CD4-positive, alpha-beta T cell treated with Interleukin-10 for 1 hour (primary cell): ENCODE measurements at places on chromosomes 2 and 18.

DNA sequence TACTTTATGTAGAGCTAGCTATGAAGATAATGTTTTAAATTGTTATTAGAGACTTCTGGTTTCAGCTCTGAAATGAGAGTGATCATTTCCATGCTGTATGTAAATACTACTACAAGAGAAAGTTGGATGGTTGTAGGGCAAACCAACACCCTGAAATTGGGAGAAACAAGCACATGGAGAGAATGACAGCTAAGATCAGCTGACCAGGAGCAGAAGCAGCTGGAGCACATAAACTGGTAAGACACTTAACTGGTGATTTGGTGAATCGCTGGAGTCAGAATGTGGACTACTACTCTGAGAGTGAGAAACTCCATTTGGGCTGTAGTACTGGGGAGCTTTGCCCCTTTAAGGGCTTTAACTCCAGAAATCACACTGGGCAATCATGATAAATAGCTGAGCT, 226.8 kb downstream of the RND3 start:
- DNase-seq, result no peak

DNA sequence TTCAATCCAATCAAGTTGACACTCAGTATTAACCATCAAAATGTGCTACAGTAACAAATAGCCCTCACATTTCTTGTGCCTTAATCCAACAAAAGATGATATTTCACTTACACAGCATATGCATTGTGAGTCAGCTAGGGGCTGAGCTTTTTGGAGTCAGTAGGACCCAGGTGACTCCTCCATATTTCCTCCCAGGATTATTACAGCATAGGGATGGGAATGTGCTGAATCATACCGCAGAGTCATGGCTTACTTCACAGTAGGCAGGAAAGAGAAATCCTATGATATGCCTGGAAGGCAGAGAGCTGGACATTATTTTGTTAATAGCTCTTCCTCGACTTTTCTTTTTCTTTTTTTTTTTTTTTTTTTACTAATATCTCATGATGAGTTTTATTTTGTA, 153.3 kb downstream of the TMEM182 start:
- DNase-seq, result no peak

DNA sequence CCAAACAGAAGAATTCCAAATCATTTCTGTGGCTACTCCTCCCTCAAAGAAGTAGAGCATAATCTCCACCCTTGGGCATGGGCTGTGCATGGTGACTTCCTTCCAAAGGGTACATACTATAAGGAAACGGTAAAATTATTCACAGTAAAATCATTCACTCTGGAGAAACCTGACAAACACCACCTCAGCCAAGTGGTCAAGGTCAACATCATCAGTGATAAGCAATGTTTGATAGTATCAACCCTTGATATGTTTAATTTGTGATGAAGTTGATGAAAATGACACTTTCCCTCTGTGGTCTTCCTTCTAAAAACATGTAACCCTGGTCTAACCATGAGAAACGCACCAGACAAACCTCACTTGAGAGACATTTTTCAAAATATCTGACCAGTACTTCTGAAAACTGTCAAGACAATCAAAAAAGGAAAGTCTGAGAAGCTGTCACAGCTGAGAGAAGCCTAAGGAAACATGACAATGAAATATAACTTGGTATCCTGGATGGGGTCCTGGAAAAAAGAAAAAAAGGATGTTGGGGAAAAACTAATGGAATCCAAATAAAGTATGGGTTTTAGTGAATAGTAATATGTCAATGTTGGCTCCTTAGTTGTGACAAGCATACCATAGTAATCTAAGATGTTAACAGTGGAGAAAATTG, 9.4 kb upstream of the TXNDC2 start:
- no peak for DNase-seq

DNA sequence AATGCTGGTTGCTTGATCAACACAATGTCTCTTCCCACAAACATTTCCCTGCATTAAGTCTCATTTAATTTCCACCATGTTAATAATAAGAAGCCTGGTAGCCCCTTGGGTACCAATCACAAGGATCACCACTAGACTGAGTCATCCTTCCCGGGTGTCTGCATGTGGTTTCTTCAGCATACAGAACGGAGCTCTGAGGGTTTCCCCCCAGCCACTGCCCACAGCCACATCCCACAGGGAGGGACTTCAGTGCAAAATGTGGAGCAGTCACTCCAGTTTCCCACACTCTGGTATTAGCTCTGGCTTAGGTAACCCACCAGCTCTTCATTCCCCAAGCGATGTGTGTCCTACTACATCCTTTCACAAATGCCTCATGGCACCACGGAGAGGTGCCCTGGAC, 42.7 kb upstream of the POLE4 start:
- no peak for DNase-seq

DNA sequence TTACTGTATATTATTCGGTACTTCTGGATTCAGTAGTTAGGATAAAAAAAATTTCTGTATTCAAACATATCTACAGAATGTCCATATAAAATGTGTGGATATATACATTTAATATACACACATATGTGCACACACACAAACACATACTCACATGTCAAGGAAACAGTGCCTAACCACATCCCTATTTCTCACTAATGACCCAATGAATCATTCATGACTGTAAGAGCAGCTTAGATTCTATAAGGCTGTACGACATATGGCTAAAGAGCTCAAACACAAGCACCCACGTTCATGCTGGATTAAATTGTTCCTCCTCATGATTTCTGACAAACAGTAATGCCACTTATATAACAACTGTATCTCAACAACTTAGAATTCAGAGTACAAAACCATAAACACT, 457.3 kb downstream of the ADCYAP1 start:
- no peak for DNase-seq

- DNase-seq, result no peak
These were observed 85.9 kb upstream of the KLF7 start for GRCh38 chr2:207251573-207252192.

DNA sequence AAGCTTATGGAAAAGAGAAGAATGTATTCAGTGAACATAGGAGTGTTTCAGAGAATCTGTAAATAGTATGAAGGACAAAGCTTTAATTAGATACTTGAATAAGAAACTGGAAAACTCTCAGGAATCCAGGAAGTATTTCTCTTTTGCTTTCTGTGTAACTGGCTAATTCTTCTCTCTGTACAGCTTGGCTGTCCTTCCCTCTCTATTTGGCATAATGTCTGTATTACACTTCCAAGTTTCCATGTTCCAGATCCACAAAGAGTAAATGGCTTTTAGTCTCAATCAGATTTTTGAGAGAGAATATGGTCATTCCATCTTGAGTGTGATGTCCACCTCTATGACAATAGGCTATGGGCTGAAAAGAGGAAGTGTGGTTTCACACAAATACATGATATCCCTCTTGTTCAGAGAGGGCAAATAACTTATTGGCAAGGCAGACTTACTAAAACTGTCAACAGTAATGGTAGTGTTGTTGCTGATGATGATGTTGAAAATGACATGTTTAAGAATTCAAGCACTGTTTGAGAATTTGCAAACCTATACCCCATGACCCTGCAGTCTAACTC, 129.2 kb upstream of the ERBB4 start:
- DNase-seq, result no peak

GRCh38 chr18:22933966-22934423, 867 bp downstream of the RBBP8 start:
- no peak for DNase-seq

DNA sequence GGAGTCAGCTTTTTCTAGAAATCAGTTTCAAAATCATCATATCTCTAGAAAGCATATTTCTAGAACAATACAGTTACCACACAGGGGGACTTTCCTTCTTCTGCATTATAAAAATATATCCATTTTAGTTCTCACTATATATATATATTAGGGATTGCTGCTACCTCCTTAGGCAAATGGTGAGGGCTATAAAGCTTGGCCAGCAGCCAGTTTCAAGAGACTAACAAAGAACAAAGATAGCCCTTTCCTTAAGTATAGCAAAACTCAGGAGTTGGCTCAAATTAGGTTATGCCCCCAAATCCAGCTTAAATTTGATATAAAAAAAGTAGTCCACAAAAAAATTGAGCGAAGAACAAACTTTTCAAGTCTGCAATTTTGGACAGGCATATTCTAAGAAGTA, 70.0 kb downstream of the EIF2AK3 start:
- DNase-seq, result no peak

GRCh38 chr2:197423307-197423706, 11.5 kb downstream of the SF3B1 start:
- no peak for DNase-seq

DNA sequence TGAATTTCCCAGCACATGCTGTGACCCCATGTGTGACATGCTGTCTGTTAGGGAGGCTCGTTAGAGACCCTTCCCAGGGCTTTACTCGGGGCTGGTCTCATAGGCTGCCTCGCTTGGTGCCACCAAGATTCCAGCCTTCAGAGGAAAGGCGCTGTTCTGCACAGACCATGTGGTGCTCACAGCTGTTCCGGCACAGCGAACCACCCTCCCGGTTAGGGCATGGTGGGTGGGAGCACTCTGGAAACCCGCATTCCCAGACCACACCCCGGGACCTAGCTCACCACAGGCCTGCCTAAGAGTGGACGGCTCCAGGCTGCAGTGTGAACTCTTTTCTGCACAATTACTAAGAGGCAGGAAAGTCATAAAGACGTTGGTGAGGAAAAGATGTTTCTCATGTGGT, 112.0 kb downstream of the MBP start:
- no peak for DNase-seq
